GM23248 (cell line): ENCODE measurements at places on chromosomes 16 and 17. TPM values are rescaled to one million over a fixed set of nuclear protein-coding genes. Genes with fewer than 3 reads are reported as not detected.

The ACBD4 gene
- 4.3 and 4.6 TPM in 2 replicates for polyA plus RNA-seq

The RPH3AL gene
- 5.2 and 5.4 TPM in 2 replicates for polyA plus RNA-seq

The SDK2 gene
- polyA plus RNA-seq, result 0.03 TPM in 1 of 2 replicates, not detected in the other

The PDIA2 gene
- not detected in 2 replicates for polyA plus RNA-seq

The PPM1E gene
- polyA plus RNA-seq, result 0.03 TPM in 1 of 2 replicates, not detected in the other

The GPRC5C gene
- polyA plus RNA-seq, result 0.95 and 1.6 TPM in 2 replicates

The TBC1D3I gene
- not detected in 2 replicates for polyA plus RNA-seq

The JUP gene
- polyA plus RNA-seq, result 2.3 and 3.1 TPM in 2 replicates

The FZD2 gene
- 6.3 and 7.1 TPM in 2 replicates for polyA plus RNA-seq

The MARVELD3 gene
- polyA plus RNA-seq, result 0.20 TPM in 1 of 2 replicates, not detected in the other

The RAD51C gene
- polyA plus RNA-seq, result 40.2 and 45.8 TPM in 2 replicates

The ELMO3 gene
- 0.10 TPM in 1 of 2 replicates, not detected in the other for polyA plus RNA-seq

- DNase-seq, result no peak
These were observed 2.6 kb upstream of the OMG start for GRCh38 chr17:31299624-31300023.

DNA sequence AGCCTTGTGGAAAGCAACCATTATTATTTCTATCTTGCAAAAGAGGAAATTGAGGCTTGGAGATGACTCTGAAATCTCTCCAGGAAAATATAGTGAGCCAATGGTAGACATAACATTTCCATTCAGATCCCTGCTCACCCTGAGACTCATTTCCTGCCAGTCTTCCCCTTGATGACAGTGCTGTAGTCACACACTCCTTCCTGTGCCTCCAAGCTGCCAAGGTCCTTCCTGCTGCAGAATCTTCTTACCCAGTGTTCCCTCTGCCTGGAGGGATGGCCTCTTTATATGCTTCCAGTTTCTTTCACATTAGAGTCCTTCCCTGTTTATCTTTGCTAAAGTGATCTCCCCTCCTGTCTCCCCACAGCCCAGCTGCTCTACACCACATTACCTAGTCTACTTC lies 648.1 kb downstream of the TOX3 start:
- DNase-seq, result peak; percentile 52

DNA sequence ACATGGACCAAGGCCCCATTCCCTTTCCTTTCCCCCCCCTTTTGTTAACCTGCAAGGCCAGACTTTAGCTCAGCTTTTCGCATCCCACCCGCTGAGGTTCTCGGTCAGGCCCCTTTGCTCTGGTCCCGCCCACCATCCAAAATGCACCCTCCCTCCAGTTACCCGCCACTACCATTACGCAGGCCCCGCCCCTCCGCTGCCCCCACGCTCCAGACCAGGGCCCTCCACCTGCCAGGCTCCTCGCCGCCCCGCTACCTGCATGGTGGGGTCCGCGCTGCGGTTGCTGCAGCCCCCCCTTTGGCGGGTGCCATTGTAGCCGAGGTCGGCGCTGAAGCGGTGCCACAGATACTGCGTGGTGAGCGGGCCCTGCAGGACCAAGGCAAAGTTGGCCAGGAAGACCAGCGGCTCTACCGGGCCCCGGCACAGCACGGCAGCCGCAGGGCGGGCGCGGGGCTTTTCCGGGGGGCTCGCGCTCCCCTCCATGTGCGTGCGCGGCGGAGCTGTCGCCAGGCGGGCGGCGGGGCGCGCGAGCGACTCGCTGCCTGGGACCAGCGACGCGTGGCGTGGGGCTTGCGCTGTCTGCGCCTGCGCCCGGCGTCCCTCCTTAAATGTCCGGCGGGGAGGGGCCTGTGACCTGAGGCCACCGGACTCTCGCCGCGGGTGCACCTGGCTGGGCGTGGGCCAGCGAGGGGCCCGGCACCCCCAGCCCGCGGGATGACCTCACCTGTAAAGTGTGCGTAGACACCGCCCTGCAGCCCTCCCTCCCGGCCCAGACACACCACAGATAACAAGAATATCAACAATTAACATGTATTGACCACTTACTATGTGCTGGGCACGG lies at the start of gene SLC46A1:
TSS of gene SLC46A1 (minus strand) at position 581 of the 841 bp plus-strand sequence. CDS start at position 483, 98 bp downstream.
- peak; percentile 67 for DNase-seq

DNA sequence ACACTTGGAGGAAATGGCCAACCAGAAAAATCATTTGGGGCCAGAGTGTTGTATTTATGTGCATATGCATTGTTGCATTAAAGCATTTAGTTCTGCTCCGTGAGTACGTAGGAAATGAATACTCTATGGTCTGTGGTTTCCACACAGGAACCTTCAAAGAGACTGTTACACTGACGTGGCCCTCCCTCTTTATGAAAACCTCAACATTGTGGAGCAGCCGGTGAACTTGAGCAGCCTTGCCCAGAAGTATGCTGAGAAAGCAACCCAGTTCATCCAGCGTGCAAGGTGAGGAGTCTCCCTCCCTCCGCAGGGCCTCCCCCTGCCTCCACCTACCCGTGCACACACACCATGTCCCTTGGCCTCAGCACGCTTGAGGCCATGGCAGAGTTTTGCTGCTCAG lies 65.2 kb downstream of the ARSG start:
- no peak for DNase-seq

DNA sequence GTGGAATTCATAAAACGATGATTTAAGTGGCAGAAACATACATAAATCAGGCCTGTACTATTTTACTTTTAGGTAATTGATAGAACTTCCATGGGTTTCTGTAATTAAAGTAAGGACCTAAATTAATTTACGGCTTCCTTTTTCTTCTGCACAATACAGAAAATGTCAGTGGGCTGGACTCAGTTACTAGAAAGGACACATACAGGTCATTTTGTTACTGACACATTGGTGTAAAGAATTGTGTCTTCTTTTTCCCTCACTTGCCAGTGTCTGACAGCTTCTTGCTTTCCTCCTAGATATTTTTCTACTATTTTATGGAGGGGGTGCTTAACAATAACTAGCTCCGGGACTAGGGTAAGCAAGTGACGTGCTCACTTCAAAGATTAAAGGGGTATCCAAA lies 304.8 kb downstream of the RBFOX1 start:
- DNase-seq, result no peak

DNA sequence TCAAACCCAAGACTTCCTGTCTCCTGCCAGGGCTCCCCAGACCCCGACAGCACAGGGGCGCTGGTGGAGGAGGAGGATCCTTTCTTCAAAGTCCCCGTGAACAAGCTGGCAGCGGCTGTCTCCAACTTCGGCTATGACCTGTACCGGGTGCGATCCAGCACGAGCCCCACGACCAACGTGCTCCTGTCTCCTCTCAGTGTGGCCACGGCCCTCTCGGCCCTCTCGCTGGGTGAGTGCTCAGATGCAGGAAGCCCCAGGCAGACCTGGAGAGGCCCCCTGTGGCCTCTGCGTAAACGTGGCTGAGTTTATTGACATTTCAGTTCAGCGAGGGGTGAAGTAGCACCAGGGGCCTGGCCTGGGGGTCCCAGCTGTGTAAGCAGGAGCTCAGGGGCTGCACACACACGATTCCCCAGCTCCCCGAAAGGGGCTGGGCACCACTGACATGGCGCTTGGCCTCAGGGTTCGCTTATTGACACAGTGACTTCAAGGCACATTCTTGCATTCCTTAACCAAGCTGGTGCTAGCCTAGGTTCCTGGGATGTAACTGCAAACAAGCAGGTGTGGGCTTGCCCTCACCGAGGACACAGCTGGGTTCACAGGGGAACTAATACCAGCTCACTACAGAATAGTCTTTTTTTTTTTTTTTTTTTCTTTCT lies 8.1 kb downstream of the SERPINF1 start:
- no peak for DNase-seq

DNA sequence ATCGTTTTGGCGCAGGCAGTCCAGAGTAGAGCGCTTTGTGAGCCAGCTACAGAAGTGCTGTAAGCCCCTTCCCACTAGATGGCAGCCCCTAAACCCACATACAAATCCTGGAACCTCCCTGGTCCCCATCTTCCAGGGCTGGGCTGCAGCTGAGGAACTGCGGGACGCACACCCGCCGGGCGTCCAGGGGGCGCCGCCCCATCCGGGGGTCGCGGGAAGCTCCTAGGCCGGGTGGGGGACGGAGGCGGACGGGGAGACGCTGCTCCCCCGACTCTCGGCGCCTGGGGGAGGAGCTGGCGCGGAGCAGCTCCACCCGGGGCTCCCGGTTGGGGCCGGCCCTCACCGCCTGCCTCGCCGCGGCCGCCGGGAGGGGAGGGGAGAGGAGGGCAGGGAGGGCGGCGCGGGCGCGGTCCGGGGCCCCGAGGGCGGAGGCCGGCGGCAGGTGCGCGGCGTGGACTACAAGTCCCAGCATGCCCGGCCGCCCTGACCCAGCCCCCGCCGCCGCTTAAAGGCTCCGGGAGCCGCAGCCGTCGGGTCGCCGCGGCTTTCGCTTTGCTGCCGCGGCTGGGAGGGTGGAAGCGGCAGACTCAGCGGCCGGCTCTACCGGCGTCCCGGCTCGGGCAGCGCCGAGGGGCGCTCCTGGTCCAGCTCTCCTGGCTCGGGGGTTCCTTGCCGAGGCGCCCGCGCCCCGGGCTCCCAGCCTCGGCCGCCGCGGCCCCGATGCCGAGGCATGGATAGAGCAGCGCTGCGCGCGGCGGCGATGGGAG lies at the start of gene KSR1:
TSS of gene KSR1 (plus strand) at position 535 of the 767 bp plus-strand sequence. CDS start at position 731, 196 bp downstream.
- peak; percentile 88 for DNase-seq

DNA sequence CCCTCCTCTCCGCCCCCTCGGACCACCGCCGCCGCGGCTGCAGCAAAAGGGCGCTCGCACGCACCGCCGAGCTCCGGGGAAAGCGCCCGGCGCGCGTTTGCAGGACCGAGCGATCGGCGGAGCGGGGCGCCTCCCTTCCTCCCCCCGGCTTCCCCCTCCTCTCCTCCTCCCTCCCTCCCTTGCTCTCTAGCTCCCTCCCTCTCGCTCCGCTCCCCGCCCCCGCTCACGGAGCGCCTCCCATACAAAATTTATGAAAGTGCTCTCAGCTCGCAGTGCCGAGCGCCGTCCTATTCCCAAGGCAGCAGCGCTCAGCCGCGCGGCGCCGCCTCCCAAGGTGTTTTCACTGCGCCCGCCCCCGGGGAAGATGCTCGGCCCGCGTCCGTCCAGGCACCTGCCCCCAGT lies at the start of gene RTN4RL1:
TSS of gene RTN4RL1 (minus strand) at position 115 of the 402 bp plus-strand sequence. CDS start 469 bp downstream, outside the sequence.
- peak; percentile 62 for DNase-seq

- DNase-seq, result peak; percentile 79
These were observed at the start of gene BRD7 for GRCh38 chr16:50368410-50369132. BRD7 (minus strand) TSS chr16:50368988; CDS start chr16:50368774, 214 bp downstream.

GRCh38 chr17:1627982-1628855 lies at the start of gene SLC43A2:
SLC43A2 (minus strand) TSS chr17:1628834; CDS start chr17:1627874, 960 bp downstream.
- peak; percentile 93 for DNase-seq

DNA sequence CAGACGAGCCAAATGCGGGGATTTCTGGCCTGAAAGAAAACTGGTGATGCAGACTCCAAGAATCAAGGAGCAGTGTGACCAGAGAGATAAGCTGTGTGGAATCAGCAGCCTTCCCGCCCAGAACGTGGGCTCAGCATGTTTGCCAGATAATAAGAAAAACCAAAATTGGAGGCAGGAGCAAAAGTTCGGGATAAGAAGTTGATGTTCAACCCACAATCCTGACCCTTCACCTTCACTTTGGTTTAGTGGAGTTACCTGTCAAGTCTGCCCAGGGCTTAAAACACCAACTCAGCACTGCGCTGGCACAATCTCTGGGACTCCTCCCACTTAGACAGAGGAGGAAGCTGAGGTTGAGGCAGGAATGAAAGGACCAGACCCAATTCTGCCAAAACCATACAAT lies 3.1 kb downstream of the SLC43A2 start:
- DNase-seq, result no peak

DNA sequence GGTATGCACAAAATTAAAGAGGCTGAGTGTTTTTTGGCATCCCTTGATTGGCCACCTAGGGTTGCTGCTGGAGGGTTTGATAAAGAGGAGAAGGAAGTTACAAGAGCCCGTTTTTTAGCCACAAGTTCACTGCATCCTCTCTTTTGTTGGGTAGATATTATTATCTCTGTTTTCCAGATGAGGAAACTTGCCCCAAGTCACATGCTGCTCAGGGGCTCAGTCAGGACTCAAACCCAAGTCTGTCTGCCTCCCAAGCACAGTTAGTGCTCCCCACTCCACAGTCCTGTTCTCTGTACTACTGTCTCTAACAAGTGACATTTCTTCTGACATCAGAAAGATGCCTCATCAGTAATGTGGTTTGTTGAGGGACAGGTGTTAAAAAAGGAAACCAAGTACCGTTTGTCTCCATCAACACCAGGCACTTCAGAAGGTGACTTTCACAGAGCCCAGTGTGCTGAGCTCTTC lies 1.4 kb downstream of the NT5M start:
- no peak for DNase-seq

DNA sequence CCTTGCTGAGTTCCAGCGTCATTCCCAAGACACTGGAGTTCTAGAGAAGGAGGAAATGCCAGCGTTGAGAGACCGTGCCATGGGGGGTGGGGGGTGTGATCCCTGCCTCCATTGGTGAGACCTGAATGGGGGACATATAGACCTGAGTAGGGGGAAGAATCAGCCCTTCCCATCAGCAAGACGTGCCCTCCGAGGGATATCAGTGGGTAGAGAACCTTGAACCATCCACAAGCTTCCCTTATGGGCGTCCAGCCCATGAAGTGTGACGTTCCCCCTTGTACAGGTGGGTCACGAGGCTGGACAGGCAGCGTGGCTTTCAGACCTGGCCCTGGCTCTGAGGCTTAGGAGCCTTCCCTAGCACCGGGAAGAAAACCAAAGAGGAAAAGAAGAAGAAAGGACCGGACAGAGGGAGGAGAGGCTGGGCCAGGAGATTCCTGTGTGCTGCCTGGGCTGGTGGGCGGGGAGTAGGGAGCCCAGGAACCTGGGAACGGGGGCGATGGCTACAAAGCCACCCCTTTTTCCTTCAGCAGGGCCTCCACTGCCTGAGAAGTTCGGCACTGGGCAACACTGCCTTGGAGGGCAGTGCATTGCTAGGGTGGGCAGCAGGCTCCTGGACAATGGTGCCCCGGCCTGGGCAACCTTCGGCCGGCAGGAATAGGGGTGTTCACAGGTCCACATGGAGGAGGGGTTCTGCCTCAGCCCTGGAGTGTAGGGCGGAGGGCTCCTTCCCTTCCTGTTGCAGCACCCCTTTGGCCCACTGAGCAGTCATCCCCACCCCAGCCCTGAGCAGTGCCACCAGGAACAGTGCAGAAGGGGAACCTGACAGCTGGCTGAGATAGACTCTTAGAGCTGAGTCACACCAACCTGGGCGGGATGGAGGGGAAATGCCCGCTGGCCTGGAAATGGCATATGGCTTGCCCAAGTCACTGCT lies 7.2 kb downstream of the RAB11FIP4 start:
- no peak for DNase-seq

DNA sequence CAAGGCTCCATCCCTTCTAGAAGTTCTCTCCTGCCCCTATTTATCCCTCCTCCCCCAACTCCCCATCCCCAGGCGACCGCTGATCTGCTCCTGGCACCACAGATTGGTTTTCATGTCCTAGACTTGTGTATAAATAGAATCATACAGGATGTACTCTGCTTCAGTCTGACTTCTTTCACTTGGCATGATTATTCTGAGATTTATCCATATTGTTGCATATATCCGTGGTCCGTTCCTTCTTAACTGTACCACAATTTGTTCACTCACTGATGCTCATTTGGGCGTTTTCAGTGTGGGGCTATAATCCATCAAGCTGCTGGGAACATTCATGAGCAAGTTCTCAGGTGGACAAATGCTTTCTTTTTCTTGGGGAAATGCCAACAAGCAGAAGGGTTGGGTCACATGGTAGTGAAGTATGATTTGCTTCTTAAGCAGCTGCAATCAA lies 23.9 kb downstream of the PITPNM3 start:
- no peak for DNase-seq

GRCh38 chr17:43759836-43760235 lies 1.2 kb upstream of the SOST start:
- DNase-seq, result no peak

- no peak for DNase-seq
These were observed 37.4 kb downstream of the RNF213 start for GRCh38 chr17:80297996-80298560.

GRCh38 chr16:56956076-56956475 lies 5.7 kb upstream of the CETP start:
- DNase-seq, result no peak
